ENCODE measurements at places on chromosomes 7 and 10.

- DNase-seq, result no peak
Observed at GRCh38 chr10:51186361-51186760, 112.1 kb downstream of the PRKG1 start.

GRCh38 chr10:32957341-32958084 lies 517 bp downstream of the ITGB1 start:
- peak; percentile 31 for DNase-seq

- peak; percentile 62 for DNase-seq
Observed at GRCh38 chr7:28509251-28510025, 97.1 kb downstream of the CREB5 start.

DNA sequence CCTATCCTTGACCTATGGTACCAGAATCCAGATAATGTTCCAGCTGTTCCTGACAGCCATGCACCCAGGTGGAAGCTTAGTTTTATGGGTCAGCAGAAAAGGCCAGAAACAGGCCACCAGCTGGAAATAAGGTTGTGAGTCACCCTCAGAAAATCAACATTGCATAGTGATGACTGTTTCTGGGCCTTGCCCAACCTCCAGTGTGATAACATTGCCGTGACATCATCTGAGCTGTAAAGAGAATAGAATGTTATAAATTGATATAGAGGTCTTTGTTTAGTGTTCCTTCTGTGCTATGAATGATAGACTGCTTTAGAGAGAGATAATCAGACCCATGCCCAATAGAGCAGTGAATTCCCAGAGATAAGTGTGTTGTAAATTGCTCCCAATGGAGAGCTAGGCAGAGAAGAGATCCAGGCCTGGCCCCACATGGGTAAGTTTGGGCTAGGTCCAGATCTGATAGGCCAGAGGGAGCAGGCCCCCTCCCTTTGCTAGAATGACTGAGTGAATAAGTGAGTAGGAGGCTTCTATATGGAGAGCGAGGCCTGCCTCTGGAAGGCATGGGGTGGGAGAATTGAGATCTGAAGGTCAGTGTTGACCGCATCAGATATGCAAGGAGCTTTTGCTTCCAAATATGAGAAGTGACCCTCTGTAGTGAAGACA lies 14.2 kb upstream of the HPS1 start:
- peak; percentile 87 for DNase-seq

- peak; percentile 62 for DNase-seq
Observed at GRCh38 chr10:127906548-127907377, at the start of gene PTPRE. Gene PTPRE, plus strand, starts transcription at chr10:127907103. Its CDS starts 133,779 bp downstream, at chr10:128040882.

DNA sequence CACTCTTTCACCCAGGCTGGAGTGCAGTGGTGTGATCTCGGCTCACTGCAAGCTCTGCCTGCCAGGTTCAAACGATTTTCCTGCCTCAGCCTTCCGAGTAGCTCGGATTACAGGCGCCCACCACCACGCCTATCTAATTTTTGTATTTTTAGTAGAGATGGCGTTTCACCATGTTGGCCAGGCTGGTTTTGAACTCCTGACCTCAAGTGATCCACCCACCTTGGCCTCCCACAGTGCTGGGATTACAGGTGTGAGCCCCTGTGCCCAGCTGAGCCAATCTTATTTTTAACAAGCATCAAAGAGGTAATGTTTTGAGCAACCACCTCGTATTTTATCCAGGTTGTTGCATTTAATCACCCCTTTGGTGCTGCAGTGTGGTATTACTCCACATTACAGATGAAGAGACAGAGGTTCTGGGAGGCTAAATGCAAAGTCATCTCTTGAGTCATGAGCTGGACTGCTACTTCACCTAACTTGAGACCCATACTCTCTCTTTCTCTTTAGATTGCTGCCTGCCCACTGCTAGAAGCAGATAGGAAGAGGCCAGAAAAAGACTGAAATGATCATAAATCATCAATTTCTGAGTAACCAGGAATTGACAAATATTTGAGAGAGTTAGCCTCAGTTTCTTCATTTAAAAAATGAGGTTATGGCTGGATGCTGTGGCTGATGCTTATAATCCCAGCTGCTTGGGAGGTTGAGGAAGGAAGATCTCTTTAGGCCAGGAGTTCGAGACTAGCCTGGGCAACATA lies 116.2 kb downstream of the CAMK1D start:
- DNase-seq, result no peak
